ENCODE measurements at places on chromosomes 5 and 9.
A peak's percentile ranks its signal among the peaks of the same experiment; 100 is the strongest.

GRCh38 chr5:117065161-117065560, 490.5 kb upstream of the SEMA6A start:
- DNase-seq: no peak

DNA sequence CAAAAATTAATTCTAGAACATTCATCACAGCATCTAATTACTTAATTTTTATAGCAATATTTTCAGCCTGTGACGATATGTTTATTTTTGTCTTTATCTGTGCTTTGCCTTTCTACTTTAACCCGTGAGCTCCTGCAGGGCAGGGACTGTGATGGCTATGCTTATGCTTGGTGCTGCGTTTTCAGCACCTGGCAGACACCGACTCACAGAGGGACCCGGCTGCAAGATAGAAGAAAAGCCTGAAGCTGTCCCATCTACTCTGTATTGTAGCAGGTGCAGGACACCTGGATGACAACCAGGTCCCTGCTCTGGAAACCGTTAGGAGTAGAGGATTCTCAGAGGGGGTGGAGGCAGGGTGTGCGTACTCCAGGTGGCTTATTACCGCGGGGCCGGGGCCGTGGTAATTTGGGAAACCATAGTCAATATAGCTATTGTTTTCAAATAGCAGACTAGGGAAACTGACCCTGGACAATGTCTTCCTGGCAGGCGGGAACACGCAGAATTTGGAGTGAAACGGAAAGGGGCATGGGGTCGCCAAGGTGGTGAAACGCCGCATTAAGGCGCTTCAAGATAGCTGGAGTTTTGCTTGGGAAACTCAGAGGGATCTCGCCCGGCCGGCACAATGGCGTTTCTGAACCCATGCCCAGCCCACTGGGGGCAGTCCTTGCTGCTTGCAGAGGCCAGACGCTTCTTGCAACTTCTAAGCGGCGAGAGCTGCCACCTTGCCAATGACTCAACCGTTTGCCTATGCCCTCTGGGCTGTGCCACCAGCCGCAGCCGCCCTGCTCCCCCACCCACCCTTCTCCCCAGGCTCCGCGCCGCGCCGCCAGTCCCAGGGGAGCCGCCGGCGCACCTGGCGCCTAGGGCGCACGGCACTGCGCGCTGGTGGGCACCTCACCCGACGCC, 140.1 kb upstream of the PALM2AKAP2 start:
- no peak for DNase-seq

- no peak for DNase-seq
Measured at GRCh38 chr5:68147659-68148058, 67.9 kb upstream of the PIK3R1 start.

- DNase-seq: no peak
Measured at GRCh38 chr9:121925935-121926334, 167.2 kb downstream of the TTLL11 start.

DNA sequence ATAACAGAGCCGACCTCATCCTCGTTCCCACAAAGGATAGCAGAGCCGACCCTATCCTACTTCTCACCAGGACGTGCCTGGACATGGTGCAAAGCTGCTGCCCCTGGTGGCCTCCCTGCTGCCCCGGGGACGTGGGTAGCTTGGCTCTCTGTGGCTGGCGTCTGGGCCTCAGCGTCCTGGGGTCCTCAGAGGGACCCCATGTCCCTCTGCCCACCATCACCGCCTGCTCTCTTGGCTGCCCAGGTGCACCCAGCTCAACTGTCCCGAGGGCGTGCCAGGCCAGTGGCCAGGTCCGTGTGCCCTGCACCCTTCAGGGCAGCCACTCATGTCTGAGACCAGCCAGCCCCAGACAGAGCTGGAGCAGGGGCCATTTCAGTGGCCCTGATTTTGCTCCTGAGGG, 8.5 kb downstream of the NKD2 start:
- no peak for DNase-seq

GRCh38 chr9:93061791-93062763, 3.6 kb downstream of the SUSD3 start:
- DNase-seq: peak; percentile 45

DNA sequence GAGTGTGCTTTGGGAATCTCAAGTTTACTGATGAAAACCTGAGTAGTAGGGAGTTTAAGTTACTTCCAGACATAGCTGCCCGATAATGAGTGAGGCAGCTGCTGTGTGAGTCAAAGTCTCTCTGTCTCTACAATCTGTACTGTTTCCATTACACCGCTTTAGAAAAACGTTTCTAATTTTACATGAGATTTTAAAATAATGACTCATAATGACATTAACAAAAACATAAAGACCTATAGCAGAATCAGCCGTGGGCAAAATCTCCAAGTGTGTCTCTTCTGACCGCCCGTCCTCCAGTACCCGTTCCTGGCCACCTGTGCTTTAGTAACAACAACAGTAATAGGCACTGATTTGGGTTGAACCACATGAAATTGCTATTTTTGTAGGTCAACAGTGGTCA, 69.6 kb upstream of the PRRC1 start:
- DNase-seq: no peak

DNA sequence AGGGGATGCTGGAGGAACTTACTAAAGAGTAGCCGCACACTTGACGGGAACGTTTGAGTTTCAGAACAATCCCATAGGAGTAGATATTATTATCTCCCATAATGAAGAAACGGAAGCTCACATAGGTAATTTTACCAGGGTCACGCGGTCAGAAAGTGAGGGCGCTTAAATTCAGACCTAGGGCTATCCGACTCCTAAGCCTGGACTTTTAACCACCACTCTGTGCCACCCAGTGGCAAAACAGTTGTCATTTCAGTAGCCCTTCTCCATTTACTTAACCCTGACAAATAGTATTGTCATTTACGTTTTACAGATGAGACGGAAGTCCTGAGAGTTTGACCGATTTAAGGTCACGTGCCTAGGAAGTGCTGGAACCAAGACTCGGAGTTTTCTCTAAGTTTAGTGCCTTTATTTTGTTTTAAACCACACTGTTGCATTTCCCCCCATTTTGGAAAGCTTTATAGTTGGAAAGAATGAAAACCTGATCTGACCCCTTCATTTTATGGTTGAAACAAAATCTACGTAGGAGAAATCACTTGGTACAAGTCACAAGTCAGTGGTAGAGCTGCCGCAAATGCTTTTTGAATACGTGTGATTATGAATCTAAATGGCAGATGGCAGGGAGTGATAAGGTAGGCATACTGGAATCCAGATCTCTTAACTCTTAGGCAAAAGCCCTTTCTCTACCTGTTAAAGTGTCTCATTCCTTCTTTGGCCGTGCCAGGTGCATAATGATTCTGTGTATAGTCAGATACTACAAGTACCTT, 650 bp downstream of the MRRF start:
- peak; percentile 6 for DNase-seq

DNA sequence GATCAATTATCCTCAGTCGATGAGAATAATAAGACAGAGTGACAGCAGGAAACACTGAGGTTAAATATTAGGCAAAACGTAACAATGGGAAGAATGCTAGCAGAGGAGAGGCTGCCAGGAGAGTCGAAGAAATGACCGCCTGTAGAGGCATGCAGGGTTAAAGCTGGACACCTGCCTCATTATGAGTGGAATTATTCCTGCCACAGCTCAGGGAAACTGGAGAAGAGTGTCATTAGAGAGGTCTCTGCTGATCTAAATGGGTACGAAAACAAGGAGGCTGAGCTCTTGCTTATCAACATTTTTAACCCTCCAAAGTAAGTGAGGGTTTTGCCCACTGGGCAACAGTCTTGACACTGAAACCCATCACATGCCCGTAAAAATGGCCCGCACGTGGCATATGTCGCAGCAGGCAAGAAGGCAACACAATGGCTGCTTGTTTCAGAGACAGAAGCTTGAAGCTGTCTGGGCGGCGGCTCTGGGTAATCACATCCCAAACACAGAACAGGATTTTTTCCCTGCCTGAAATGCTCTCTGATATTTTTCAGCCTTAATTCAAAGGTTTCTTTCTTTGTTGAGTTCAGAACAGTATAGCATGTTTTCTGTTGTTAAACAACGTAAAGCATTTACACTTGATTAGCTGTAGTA, 118.7 kb downstream of the MED27 start:
- DNase-seq: no peak

DNA sequence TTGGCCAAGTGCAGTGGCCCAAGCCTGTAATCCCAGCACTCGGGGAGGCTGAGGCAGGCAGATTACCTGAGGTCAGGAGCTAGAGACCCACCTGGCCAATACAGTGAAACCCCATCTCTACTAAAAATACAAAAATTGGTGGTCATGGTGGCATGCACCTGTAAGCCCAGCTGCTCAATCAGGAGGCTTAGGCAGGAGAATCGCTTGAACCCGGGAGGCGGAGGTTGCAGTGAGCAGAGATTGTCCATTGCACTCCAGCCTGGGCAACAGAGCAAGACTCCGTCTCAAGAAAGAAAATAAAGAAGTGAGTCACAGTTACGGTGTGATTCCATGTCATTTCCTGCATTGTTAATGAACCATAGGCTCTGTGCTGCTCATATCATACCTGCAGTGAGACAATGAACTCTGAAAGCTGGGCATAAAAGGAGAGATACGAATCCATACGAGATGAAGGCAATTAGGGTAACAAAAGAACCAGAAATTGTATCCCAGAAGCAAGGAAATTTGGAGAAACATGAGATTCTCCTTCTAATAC, 44.6 kb downstream of the TIMD4 start:
- DNase-seq: no peak

- DNase-seq: no peak
Measured at GRCh38 chr9:37414503-37414943, 8.0 kb upstream of the GRHPR start.

- no peak for DNase-seq
Measured at GRCh38 chr9:129171993-129172751, 5.9 kb downstream of the IER5L start.

DNA sequence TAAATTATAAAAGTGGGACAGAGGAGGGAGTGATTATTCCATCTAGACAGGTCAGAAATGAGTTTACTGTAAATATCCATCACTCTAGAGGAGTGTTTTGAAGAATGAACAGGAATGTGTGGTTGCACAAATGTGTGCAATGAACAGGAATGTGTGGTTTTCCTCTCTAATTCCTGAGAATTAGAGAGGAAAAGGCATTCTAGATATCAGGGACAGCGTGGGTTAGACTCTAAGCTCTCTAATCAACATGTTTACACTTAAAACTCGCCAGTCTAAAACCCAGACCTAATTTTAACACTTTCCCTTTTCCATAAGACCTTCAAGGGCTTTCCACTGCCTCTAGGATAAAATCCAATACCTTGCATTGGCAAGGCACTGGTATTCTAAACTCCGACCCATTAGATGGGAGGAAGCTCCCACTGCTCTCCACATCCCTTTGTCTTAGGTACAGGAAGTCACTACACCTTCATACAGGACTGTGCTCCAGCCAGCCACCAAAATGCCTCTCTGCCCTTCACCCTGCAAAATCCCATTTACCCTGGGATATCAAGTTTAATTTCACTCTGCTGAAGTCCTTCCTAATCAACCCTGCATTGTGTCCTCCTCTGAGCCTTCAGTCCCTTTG, 67.9 kb downstream of the NFIB start:
- no peak for DNase-seq

DNA sequence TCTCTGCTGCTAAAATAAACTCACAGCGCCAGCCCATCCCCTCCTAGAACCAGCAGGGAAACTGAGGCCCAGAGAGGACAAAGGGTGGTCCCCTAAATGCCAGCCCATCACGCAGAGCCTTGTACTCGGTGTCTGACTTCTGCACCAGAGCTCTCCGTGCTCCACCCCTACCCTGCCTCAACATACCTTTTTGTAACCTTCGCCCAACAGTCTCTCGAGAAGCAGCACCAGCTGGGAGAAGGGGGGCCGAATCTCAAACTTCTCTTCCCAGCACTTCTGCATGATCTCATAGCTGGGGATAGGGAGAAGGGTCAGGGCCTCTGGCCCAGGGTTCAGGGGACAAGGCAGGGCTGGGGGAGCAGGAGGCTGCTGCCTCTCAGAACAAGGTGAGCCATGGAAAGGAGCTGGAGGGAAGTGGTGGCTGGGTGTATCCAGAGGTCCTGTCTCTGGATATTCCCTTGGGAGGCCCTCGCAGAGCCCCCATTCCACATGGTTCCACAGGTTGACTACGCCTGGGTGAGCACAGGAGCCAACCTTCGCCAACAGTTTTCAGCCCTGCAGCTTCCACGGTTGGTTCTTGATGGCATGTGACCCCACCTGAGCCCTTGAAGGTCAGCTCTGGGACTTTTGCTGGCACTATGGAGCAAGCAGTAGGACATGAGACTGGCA, 32.3 kb upstream of the CSF1R start:
- no peak for DNase-seq

DNA sequence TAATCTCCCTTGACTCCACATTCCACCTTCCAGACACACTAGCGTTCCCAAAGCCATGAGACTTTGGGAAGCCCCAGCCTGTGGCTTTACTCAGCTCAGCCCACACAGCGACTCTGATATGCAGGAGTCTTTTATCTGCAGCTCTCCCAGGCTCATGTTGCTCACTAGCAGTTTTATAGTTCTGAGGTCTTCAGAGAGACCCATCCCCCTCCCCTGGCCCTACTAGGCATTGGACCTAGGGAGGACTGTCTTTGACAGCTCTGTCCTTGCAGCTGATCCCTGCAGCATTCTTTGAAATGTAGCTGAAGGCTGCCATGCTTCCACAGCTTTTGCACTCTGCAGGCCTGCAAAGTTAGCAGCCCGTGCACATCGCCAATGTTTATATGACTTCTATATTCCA, 19.9 kb upstream of the CYLC2 start:
- DNase-seq: no peak

- DNase-seq: no peak
Measured at GRCh38 chr9:16553869-16554540, 316.5 kb downstream of the BNC2 start.

DNA sequence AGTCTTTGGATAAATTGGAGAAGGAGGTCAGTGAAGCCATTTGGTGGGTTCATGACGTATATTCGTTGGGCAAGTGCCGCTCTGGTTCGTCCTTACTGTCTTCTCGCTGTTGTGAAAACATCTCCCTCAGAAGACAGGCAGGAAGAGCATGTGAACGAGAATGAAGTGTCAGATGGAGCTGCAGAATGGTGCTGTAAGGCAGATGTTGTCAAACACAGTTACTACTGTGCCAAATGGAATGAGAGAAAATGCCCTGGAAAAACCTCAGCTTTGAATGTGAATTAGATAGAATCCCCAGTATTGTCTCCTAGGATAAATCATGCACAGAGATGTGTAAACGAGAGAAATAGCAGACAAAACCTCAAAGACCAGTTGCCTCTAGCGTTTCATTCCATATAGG, 121.5 kb downstream of the CAMK4 start:
- no peak for DNase-seq

Data from stimulated activated CD4-positive, alpha-beta T cell treated with anti-CD3 and anti-CD28 coated beads, Interleukin-4, amount 100 ng/mL, for 1 hour (primary cell).